T-cell (primary cell): ENCODE measurements at places on chromosomes 12 and 14.
A peak's percentile ranks its signal among the peaks of the same experiment; 100 is the strongest.

GRCh38 chr12:68622250-68622649 lies 11.6 kb downstream of the RAP1B start:
- DNase-seq: no peak

- no peak for DNase-seq
Measured at GRCh38 chr12:3158851-3159465, 81.8 kb downstream of the TSPAN9 start.

GRCh38 chr12:86647800-86648199 lies 391.6 kb upstream of the MGAT4C start:
- DNase-seq: no peak

GRCh38 chr12:3311027-3311402 lies 180.0 kb upstream of the PRMT8 start:
- no peak for DNase-seq

GRCh38 chr12:1796515-1797010 lies 23.8 kb upstream of the LRTM2 start:
- DNase-seq: peak; percentile 29
